ENCODE measurements at places on chromosomes 5 and 9.

GRCh38 chr9:124390794-124391658, 24.2 kb downstream of the PSMB7 start:
- DNase-seq = peak; percentile 56

DNA sequence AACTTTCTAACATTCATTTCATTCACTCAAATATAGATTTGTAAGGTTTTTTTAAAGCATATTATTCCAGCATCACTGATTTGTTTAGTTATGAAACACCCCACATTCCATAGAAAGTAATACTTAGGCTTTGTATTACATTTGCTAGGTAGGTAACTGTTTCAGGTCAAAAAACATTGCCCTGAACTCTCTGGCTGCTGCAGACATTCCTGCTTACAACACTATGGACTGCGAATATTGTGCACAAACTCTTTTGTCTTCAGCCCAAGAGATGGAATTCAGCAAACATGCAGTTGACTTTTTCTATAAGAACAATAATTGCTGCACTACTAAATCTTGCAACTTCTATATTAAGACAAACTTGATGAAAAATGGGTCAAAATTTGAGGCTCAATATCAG, 301.0 kb downstream of the ARL15 start:
- DNase-seq = no peak

DNA sequence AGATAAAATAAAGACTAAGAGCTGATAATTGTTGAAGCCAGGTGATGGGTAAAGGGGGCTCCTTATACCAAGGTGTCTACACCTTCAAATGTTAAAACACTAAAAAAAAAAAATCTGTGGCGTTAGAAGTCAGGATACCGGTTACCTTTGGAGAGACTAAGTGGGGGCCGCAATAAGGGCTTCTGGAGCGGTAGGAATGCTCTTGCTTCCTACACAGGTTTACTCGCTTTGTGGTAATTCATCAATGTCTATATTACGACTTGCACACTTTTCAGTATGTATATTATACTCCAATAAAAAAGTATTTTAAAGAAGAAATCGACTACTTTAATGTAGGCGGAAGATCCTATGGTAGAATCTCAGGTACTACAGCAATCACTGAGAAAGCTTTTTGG, 12.5 kb downstream of the MRPS27 start:
- no peak for DNase-seq

DNA sequence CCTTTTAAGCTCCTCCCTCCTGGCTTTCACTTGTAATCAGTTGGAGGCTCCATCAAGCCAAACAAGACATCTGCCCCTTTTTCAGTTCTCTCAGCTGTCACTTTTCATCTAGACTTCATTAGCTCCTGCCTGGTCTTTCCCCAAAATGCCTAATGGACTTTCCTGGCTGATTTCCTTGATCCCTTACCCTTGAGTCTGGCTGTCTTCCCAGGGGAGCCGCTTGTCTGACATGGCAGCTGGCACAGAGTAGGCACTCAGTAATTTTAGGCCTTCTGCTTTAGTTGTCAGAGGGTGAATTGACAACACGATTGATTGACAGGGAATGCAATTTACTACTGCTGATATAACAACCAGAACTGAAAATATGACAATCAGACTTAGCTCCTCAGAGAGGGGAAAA, 2.1 kb downstream of the C9orf153 start:
- DNase-seq = no peak

- peak; percentile 4 for DNase-seq
Measured at GRCh38 chr5:125979636-125980035, 443.6 kb upstream of the GRAMD2B start.

DNA sequence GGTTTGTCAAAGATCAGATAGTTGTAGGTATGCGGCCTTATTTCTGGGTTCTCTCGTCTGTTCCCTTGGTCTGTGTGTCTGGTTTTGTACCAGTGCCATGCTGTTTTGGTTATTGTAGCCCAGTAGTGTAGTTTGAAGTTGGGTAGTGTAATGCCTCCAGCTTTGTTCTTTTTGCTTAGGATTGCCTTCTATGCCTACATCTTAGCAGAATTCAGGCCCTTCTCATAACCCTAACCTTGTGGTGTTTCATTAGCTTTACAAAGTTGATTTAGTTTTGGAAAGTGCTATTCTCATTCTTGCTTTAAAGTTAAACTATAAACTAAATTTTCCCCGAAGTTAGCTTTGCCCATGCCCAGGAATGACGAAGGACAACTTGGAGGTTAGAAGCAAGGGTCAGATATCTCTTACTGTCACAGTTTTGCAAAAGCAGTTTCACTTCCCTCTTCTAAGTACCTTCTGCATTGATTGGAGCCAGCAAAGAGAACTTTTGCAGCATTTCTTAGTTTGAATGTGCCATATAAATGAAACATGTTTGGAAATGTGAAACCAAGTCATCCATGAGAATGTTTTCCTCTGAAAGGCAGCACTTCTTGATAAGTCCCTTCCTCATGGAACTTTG, 274.3 kb upstream of the DMRT1 start:
- DNase-seq = no peak

DNA sequence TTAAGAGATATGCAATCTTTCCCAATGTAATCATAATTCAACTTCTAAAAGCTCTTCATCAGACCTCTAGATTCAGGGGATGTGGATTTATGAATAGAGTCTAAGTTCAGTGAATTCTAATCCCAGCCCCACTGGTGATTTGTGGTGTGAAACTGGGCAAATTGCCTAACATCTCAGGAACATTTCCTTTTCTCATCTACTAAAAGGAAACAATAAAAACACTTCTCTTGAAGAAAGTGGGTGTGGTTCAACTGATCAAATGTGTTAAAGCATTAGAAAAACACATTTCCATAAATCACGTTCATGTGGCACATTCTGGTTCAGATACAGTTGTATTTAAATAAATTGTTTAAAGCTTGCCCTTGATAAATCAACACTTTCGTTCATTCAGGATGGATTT, 631.7 kb upstream of the CDH6 start:
- DNase-seq = no peak

- peak; percentile 91 for DNase-seq
Measured at GRCh38 chr9:121735065-121735792, 83.8 kb downstream of the DAB2IP start.

GRCh38 chr9:96020792-96021550, 145.5 kb downstream of the ERCC6L2 start:
- DNase-seq = peak; percentile 11

DNA sequence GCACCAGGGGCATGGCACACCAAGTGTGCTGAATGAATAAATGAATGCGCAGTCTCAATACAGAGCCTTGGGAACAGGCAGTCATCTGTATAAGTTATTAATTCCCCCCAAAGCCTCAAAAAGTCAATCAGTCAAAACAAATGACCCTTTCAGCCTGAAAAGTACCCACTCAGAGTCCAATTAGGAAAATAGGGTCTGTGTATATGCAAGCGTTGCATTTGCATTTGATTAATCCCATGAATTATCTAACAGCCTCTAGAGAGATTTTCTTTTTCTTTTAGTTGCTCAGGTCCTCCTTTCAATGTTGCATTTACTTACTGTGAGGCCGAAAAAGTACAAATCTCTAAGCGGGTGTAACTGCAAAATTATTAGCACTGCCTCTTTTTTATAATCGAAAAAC, 23.4 kb downstream of the PTCH1 start:
- no peak for DNase-seq

GRCh38 chr5:113153512-113154097, 177.0 kb downstream of the DCP2 start:
- peak; percentile 56 for DNase-seq

DNA sequence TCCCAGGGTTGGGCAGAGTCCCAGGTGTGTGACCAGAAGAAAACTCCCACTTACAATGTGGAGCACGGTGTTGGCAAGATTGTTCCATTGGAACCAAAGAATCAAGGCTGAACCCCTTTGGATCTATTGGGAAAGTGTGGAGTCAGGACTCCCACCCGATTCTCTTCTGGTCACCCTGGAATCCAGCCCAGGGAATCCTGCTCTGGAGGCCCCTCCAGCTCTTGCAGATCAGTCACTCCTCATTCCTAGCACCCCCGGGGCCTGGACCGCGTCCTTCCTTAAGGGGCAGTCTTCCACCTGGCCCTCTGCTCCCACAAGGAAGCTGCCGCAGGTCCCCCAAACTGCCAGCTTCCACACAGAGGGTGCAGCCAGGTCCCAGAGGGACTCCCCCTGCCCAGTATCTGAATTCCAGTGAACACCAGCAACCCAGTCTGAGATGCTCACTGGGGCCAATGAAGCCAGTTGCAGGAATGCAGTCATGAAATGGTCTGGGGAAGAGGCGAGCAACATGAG, 170.1 kb downstream of the GADD45G start:
- DNase-seq = no peak

DNA sequence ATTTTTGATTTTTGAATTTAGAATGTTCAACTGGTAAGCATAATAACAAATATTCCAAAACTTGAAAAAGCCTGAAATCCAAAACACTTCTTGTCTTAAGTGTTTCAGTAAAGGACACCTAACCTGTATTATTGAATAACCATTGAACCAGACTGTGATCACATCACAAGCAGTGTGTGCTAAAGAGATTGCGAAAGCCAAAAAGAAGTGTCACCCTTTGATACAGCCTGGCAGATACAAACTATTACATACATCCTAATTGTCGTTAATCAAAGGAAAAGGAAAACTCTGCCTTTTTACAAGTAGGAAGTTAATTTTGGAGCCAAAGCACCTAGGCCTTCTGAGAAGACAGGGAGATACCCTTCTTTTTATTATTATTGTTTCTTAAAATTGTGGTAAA, 8.4 kb upstream of the FAM120AOS start:
- DNase-seq = no peak

DNA sequence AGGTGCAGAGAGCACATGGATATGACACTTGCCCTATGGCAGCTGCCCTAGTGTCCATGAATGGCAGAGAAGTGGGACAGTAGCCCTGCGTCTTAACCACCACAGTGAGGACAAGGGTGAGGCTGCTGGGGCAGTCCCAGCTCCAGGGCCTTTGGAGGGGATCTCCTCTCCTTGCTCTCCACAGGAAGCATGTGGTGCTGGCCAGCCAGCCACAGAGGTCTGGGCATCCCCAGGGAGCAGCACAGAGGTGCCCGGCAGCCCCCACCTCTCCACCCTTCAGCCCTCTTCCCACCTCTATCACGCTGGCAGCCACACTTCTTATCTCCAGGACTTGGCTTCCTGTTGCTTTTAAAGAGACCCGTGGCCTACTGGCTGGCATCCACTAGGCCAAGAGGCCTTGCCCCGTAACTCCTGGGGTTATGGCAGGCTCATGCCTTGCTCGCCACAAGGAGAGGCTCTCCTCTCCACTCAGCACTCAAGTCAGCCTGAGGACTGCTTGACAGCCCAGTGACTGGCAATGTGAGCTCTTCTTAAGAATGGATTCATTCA, 21.9 kb downstream of the CSF2 start:
- DNase-seq = no peak

- DNase-seq = no peak
Measured at GRCh38 chr5:172501708-172502320, 47.5 kb upstream of the SH3PXD2B start.

- DNase-seq = no peak
Measured at GRCh38 chr5:31365776-31366175, 166.1 kb downstream of the DROSHA start.

- no peak for DNase-seq
Measured at GRCh38 chr9:116546711-116547581, 140.2 kb upstream of the TRIM32 start.

- no peak for DNase-seq
Measured at GRCh38 chr9:98801561-98801960, 5.2 kb upstream of the ANKS6 start.

GRCh38 chr5:64632251-64632650, 58.1 kb upstream of the SHISAL2B start:
- DNase-seq = no peak

DNA sequence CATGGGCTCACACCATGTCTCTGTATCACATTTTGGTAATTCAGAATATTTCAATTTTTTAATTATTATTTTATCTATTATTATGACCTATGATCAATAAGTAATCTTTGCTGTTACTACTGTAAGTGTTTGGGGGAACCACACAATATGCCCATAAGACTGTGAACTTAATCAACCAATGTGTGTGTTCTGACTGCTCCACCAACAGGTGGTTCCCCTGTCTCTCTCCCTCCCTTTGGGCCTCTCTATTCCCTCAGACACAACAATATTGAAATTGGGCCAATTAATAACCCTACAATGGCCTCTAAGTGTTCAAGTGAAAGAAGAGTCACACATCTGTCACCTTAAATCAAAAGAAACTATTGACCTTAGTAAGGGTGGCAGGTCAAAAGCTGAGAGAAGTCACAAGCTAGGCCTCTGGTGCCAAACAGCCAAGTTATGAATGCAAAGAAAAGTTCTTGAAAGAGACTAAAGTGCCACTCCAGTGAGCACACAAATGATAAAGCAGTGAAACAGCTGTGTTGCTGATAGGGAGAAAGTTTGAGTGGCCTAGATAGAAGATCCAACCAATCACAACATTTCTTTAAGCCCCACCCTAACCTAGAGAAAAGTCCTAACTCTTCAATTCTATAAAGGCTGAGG, 88.7 kb downstream of the DEPDC1B start:
- no peak for DNase-seq

DNA sequence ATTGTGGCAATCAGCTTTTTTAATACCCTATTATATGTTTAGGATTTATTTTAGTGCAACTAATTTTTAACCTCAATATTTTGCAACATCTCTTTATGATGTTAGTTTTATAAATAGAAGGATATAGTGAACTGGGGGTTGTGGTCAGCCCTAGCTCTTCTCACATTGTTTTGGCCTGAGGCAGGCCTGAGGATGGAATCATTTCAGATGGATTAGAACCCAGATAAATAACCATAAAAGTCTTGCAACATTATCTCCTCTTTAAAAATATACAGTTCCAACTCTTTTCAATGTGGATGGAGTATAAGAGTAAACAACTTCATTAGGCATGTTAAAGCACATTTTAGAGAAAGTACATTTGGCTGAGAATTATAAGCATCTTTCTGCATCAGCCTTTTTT, 522.7 kb downstream of the NR2F1-AS1 start:
- DNase-seq = peak; percentile 60

- DNase-seq = no peak
Measured at GRCh38 chr9:97758334-97758916, 61.3 kb upstream of the XPA start.

DNA sequence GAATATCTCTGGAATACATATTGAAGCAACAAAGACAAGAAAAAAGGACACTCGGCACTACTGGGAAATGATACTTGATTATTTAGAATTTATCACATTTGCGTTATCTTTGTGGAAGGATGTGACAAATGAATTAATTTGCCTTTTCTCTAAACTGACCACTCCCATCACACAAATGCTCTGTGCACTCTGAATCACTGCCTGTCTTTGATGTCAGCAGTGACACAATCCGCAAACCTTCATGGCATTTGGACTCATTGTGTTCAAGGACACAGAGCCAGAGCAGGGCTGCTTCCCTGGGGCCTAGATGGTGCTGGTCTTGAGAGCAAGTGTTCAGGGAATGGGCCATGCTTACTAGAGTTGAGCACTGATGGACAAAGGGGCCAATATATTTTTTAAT, 4.9 kb upstream of the KIF4B start:
- DNase-seq = no peak

DNA sequence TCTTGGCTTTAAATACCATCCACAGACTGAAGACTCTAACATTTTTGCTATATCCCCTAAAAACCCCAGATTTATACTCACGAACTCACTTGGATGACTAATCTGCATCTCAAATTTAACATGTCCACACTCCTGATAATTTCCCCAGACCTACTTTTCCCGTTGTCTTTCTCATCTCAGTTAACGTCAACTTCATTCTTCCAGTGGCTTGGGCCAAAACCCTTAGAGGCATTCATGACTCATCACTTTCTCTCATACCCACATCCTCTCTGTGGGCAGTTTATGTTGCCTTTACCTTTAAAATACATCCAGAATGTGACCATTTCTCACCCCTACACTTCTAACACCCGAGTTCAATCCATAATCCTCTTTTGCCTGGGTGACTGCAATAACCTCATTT, 96.7 kb downstream of the EDIL3 start:
- DNase-seq = peak; percentile 96

GRCh38 chr5:131180407-131180806, 9.7 kb downstream of the LYRM7 start:
- no peak for DNase-seq
